Cardiac ventricle fibroblast (primary cell): ENCODE measurements at places on chromosomes 11 and 22. TPM values are rescaled to one million over a fixed set of nuclear protein-coding genes. Genes with fewer than 3 reads are reported as not detected.

Gene KRTAP5-10
- total RNA-seq, result not detected in 2 replicates

Gene LARGE1
- 13.8 and 14.3 TPM in 2 replicates for total RNA-seq

Gene NAV2
- 13.4 and 15.5 TPM in 2 replicates for total RNA-seq

Gene NEFH
- 0.94 and 1.7 TPM in 2 replicates for total RNA-seq

Gene SHANK3
- total RNA-seq, result 2.4 and 2.6 TPM in 2 replicates

Gene CASP4
- 108 and 112 TPM in 2 replicates for total RNA-seq

Gene IRAG1
- total RNA-seq, result 1.2 and 1.4 TPM in 2 replicates

Gene MS4A2
- total RNA-seq, result not detected in 2 replicates

Gene HTR3A
- total RNA-seq, result not detected in 2 replicates

Gene KCNE3
- 3.4 TPM in 2 replicates for total RNA-seq

Gene LRRC32
- 53.3 and 59.0 TPM in 2 replicates for total RNA-seq

Gene MUC2
- not detected in 2 replicates for total RNA-seq

Gene PPP6R2
- 31.6 and 39.3 TPM in 2 replicates for total RNA-seq

Gene TEAD1
- 48.6 and 55.7 TPM in 2 replicates for total RNA-seq

Gene HORMAD2
- not detected in 2 replicates for total RNA-seq

Gene BEST1
- 1.2 and 2.5 TPM in 2 replicates for total RNA-seq

Gene OR8D4
- total RNA-seq, result not detected in 2 replicates

Gene TIMP3
- 121 and 131 TPM in 2 replicates for total RNA-seq

Gene KDM4D
- 0.25 and 0.64 TPM in 2 replicates for total RNA-seq

Gene THRSP
- total RNA-seq, result 0.78 TPM in 1 of 2 replicates, not detected in the other

Gene MS4A8
- total RNA-seq, result not detected in 2 replicates

Gene DRICH1
- total RNA-seq, result not detected in 2 replicates

Gene RASSF10
- not detected in 2 replicates for total RNA-seq

Gene POU2AF2
- not detected in 2 replicates for total RNA-seq

Gene OR51E1
- total RNA-seq, result not detected in 2 replicates
